ENCODE measurements at places on chromosomes 13 and 19. TPM values are rescaled to one million over a fixed set of nuclear protein-coding genes. Genes with fewer than 3 reads are reported as not detected.

IGSF23 gene
- polyA plus RNA-seq = not detected

CGB2 gene
- polyA plus RNA-seq = not detected

SHISA7 gene
- polyA plus RNA-seq = 6.0 TPM

PRR19 gene
- polyA plus RNA-seq = 5.9 TPM

KIR2DL4 gene
- 0.31 TPM for polyA plus RNA-seq

CEACAM21 gene
- not detected for polyA plus RNA-seq

AMER2 gene
- polyA plus RNA-seq = 18.8 TPM

FUT1 gene
- 7.9 TPM for polyA plus RNA-seq

EMP3 gene
- 24.9 TPM for polyA plus RNA-seq

FKBP8 gene
- polyA plus RNA-seq = 673 TPM

CFD gene
- 3.4 TPM for polyA plus RNA-seq

CEACAM6 gene
- polyA plus RNA-seq = 2.0 TPM

CEACAM16 gene
- not detected for polyA plus RNA-seq

UHRF1 gene
- 25.6 TPM for polyA plus RNA-seq

SLITRK1 gene
- polyA plus RNA-seq = 4.5 TPM

ZNF610 gene
- polyA plus RNA-seq = 5.4 TPM

SH3GL1 gene
- polyA plus RNA-seq = 129 TPM

CALR3 gene
- not detected for polyA plus RNA-seq

ZNF208 gene
- 1.2 TPM for polyA plus RNA-seq

CXCL17 gene
- 1.8 TPM for polyA plus RNA-seq

CYP2A6 gene
- not detected for polyA plus RNA-seq

KCNJ14 gene
- 0.80 TPM for polyA plus RNA-seq

DCT gene
- 0.31 TPM for polyA plus RNA-seq

ZNF524 gene
- polyA plus RNA-seq = 20.5 TPM

RCBTB2 gene
- polyA plus RNA-seq = 9.1 TPM

CCDC8 gene
- polyA plus RNA-seq = 14.1 TPM

NCR1 gene
- not detected for polyA plus RNA-seq

DGKH gene
- 0.88 TPM for polyA plus RNA-seq

MAST1 gene
- polyA plus RNA-seq = 33.7 TPM

TMEM238 gene
- 2.9 TPM for polyA plus RNA-seq

PSG1 gene
- polyA plus RNA-seq = not detected

SLITRK5 gene
- 0.64 TPM for polyA plus RNA-seq

LILRB2 gene
- 0.78 TPM for polyA plus RNA-seq
